ENCODE measurements at places on chromosomes 16 and 17. TPM values are rescaled to one million over a fixed set of nuclear protein-coding genes. Genes with fewer than 3 reads are reported as not detected.

DNA sequence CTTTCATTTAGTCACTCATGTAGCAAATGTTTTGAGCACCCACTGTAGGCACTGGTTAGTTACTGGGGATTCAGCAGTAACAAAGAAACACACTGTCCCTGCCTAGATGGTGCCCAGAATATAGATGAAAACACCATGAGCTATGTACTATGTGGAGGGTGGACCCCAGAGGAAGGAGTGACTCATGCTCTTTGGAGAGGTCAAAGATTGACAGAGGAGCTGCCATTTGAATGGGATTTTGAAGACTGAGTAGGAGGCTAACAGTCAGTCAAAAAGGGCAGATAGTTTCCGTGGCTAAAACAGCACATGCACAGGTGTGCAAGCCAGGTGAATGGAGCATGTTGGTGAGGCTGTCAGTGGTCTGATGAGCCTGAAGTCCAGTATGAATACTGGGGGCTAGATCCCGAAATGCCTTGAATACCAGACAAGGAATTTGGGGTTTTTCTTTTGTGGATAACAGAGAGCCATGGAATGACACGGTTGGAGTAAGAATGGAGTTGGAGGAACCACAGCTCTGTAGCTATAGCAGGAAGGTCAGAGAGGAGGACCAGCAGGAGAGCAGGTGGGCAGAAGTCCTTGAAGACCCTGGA lies 6.1 kb downstream of the IL21R start:
- no peak for DNase-seq

DNA sequence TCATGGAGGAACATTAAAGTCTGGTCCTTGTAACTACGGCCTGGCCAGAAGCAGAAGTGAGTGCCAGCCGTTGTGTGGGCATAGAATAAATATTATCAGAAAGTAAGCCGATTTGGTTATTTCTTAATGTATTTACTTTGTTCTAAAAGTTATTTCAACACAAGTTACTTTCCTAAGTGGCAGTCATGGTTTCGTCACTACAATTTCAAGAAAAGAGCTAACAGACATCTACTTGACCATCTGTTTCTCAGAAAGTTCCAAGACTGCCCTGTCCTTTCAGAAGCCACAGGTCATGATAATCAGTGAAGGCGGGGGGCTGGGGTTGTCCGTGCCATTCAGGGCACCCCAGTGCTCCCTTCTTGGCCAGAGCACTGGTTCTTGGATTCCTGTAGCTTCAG lies 14.9 kb upstream of the FASN start:
- no peak for DNase-seq

DNA sequence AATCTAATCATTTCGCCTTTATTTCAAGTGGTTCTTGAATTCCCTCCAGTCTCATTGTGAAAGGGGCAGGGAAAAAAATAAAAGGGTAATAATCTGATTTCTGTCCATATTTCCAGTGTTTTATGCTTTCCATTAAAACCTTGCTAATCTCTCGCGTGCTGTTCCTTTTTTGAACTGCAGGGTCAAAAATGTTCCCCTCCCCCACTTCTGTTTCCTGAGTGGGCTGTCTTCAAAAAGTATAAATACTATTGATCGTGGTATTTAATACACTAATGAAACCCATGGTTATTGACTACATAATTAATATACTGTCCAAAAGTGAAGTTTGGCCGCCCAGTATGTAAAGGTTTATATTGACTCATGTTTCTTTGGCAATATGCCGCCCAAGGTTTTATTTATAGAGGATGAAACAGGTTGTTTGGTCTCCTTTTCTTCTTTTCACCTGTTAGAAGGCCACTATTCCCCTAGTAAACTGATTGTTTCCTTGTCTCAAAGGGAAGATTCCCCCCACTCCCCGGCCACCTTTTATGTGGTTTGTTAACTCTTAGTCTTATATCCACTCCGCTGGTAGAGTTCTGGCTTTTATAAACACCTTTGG lies 69.7 kb downstream of the RPA1 start:
- no peak for DNase-seq

DNA sequence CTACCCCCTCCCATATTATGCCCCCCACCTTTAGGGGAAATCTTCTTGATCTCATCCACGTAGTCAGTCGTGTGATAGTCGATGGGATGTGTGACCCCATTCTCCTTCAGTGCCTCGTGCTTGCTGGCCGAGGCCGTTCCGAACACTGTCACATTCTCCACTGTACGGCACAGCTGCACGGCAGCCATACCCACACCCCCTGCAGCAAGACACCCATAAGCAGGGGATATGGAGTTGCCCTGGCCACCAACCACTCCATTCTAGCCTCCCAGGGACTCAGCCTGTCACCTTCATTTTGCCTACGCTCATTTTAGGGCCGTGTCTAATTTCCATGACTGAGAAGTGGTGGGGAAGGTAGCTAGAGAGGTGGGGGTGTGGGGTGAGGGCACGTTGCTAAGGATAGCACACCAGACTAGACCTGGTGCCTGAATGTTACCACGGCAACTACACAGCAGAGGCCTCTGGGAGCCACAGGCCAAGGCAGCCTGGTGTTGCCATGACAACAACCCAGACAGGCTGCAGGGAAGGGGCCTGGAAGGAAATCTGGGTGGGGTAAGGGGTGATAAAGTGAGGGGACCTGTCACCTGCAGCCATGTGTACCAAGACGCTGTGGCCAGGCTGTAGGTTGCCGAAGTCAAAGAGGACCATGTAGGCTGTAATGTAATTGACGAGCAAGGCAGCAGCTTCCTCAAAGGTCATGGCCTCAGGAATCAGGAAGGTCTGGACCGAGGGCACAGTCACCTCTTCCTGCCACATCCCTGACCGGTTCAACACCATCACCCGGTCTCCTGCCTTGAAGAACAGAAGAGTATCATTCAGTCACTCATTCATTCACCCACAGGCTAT lies 4.0 kb downstream of the VAT1 start:
- DNase-seq = no peak

Gene PER1
- total RNA-seq = 153 TPM

GRCh38 chr17:48579760-48580554 lies 1.8 kb upstream of the HOXB4 start:
- no peak for DNase-seq

DNA sequence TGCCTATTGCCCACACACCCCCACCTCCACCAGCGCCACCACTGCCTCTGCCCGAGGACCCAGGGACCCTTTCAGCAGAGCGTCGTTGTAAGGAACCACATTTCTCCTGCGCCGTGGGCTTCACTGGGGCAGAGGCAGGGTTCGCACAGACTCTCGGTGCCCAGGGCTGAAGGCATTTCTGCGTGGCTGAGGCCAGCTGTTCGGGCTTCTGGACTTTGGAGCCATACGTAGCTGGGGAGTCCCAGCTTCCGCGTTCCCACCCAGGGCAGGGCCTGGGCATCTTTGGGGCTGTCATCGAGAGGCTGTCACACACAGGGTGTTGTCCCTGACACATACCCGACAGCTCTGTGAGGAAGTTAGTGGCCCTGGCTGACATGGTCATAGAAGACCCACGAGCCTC lies 16.0 kb upstream of the SMIM5 start:
- DNase-seq = no peak

DNA sequence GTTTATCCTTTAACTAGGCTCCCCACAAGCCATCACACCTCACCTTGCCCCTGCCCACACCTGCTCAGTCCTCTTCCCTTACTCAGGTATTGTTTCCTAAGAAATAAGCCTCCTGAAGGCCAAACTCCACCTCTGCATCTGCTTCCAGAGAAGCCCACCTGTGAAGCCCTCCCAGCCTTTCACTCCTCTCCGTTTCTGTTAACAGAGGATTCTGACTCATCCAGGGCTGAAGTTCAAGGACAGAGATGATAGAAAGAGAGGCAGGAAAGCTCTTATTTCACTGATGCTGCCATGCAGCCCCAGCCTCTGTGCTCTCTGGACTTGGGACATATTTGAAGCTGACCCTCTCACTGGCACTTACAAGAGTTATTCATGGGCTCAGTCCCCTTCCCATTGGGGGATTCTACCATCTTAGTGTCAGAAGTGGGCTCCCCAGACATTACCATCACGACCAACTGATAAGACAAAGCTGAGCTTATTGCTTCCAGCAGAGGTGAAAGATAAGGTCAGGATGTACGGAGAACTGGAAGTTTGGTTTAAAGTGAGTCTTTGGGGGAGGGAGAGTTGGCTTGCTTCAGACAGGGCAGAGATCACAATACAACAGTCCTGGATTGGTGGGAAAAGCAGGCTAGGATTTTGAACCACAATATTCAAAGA lies 35.3 kb upstream of the XYLT2 start:
- DNase-seq = no peak

DNA sequence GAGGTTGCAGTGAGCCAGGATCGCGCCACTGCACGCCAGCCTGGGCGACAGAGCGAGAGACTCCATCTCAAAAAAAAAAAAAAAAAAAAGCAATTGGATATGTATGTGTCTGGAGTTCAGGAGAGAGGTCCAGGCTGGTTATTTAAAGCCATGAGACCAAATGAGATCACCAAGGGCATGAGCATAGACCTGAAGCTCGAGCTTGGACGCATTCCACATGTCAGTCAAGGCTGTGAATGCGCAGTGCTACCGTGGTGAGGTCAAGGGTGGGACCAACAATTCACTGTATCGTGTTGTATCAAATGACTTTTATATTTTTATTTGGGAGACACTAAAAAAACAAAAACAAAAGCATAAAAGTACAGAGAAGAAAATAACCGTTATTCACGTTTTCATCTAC lies 29.1 kb upstream of the SPNS2 start:
- no peak for DNase-seq

Gene EVPL
- 23.5 TPM for total RNA-seq

DNA sequence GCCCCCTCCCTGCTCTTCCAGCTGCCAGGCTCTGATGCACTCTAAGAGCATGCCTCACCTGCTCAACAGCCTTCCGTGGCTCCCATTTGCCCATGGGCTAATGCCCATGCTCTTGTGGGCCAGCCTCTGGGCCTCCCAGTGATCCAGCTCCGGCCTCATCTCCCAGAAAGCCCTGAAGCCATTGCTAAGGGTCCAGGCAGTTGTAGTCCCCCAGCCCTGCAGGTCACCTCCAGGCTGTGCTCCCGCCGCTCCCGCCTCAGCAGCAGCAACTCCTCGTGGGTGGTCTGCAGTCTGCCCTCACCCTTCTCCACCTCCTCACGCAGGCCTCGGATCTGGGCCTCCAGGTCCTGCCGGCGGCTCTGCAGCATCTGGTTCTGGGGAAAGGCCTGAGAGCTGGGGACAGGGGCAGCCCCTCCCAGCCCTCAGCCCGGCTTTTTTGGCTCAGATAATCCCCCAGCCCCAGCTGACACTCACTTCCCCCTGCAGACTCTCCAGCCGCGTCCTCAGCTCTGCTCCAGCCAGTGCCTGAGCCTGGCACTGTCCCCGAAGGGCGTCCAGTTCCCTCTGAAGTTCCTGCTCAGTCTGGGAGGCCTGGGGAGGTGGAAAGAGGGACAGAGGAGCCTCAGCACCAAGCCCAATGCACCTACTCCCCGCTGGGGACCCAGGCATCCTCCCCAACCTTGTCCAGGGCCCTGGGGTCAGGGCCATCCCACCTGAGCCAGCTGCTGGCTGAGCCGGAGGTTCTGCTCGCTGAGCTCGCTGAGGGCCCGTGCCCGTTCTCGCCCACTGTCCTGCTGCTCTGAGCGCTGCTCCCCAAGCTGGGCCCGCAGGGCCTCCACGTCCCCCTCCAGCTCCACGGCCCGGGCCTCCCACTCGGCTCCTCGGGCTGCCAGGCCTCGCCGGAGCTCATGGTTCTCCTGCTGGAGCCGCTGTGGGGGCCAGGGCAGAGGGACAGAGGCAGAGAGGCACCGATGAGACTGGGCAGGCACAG lies 6.2 kb downstream of the BICDL2 start:
- no peak for DNase-seq

GRCh38 chr17:81902023-81902652 lies at the start of gene NPB:
Gene NPB (plus strand): TSS chr17:81902238. CDS start chr17:81902278, 40 bp downstream.
- DNase-seq = no peak

GRCh38 chr16:71883168-71883848 lies 674 bp downstream of the ZNF821 start:
- DNase-seq = peak; percentile 77
